Retina (tissue), 1 donor: ENCODE measurements at places on chromosomes 2 and 18.

GRCh38 chr2:230583581-230583980 lies 129.1 kb upstream of the CAB39 start:
- DNase-seq, result no peak

DNA sequence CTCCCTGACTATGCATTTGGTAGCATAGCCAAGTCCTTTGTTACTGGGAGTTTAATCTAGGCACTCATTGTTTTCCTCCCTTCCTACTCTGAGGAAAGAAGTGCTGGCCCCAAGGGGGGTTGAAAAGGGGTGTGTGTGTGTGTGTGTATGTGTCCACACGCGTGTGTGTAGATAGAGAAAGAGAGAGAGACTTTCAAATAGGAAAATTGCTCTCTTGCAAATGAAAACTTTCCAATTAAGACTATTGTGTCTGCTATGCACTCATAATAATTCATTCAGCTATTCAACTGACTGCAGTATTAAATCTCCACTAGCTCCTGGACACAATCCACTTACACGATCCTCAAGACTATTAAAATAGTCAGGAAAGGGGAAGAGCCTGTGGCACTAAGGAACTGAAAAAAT lies 92.9 kb upstream of the CSRNP3 start:
- peak; percentile 33 for DNase-seq

DNA sequence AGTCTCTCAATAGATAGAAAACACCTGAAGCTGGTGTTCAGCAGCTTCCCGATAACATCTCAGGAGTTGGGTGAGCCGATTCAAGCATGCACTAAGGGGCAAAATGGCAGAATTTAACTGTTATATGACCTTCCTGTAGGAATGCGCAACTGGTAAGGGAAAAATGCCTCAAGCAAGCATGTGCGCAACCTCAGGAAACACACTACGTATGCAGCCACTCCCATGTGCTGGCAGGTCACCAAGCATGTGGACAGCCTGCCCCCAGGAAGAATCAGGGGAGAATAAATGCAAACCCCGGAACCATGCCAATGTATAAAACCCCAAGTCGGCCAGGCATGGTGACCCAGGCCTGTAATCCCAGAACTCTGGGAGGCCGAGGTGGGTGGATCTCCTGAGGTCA lies 645.6 kb downstream of the NYAP2 start:
- DNase-seq, result no peak

- no peak for DNase-seq
These were observed 13.0 kb upstream of the RALB start for GRCh38 chr2:120239488-120240287.

DNA sequence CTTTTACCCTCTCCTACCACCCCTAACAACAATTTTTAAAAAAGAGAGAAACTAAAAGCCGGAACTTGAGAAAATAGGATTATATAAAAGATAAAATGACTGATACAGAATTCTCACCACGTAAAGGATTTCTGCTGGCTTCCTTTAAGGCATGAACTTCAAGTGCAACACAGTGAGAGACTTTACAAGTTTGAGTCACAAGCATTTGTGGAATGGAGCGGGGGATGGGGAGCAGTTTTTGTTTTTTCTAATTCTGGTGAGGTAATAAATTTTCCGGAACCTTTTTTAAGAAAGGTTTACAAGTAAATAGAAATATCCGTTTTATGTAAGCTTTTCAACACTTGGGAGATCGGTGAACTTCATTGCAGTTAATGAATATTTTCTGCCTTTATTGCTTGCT lies 1.8 kb upstream of the CDH2 start:
- DNase-seq, result no peak

DNA sequence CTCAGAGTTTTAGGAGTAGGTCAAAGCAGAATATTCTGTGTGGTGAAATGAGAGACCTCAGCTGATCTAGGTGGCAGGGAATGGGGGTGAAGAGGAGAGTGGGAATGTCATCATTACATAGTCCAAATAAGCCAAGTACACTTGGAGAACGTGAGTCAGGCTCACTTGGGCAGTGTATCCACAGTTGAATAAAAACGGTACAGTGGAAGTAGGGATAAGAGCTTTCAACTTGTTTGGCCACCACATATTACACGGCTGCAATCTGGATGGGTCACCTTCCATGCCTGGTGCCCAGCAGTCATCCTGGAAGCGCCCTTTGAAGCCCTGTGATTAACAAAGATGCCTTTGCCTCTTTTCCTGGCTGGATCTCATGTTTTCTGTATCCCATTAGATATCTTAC lies 28.6 kb downstream of the MIB1 start:
- DNase-seq, result no peak

DNA sequence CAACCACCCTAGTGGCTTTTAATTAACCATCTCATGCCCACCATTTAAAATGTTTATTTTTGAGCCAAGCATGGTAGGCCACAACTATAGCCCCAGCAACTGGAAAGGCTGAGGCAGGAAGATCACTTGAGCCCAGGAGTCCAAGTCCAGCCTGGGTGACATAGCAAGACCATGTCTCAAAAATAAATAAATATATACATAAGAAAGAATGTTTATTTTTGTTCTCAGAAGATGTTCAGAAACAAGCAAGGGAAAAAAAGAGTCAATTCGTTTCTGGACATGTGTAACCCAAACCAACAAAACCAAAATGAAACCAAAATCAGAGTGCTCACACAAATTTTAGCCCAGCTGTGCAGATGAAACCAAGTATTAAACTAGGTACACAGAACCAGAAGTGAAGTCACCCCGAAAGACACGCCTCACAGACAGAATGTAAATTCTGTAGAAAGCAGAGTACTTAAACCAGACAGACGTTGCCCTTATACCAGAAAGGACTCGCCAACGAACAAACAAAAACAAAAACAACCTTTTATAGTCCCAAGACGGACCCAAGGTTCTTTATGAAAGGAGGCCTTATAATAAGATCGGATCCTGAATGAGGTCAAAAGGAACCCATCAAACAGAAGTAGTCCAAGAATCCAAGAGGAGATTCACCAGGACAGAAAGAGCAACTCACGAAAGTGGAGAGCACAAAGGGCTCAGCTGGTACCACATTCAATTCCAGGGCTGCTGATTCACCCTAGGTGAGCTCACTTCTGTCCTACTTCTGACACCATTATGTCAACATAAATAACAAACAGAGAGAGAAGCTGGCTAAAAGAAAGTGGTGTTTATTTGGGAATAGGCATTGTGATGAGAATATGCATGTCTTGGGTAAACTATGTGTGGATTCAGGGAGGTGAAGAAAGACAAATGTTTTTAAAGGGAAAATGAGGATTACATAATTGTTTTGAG lies 31.8 kb upstream of the MTCL1 start:
- DNase-seq, result no peak

DNA sequence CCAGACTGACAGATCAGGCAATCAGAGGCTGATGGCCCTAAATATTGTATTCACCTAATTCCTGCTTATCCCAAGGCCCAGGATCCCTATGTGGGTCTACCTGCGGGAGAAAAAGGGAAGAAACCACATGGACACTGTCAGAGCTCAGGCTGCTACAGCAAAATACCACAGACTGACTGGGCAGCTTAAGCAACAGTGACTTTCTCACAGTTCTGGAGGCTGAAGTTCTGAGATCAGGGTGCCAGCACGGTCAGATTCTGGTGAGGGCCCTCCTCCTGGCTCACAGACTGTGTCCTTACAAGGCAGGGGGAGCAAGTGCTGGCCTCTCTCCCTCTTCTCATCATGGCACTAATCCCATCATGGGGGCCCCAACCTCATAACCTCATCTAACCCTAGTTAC lies 181.7 kb downstream of the TMEM163 start:
- DNase-seq, result no peak

DNA sequence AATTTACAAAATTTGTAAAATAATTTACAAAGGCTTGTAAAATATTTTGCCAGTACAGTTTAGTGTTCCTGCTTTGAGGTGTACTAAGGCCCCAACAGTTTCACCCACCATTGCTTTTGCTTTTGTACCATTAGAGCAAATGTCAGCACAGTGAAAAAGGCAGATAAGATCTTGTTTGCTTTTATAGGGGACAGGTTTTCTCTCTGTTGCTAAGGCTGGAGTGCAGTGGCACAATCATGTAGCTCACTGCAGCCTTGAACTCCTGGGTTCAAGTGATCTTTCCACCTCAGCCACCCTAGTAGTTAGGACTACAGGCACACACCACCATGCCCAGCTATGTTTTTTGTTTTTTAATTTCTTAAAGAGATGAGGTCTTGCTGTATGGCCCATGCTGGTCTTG lies 19.6 kb upstream of the NPC1 start:
- no peak for DNase-seq

DNA sequence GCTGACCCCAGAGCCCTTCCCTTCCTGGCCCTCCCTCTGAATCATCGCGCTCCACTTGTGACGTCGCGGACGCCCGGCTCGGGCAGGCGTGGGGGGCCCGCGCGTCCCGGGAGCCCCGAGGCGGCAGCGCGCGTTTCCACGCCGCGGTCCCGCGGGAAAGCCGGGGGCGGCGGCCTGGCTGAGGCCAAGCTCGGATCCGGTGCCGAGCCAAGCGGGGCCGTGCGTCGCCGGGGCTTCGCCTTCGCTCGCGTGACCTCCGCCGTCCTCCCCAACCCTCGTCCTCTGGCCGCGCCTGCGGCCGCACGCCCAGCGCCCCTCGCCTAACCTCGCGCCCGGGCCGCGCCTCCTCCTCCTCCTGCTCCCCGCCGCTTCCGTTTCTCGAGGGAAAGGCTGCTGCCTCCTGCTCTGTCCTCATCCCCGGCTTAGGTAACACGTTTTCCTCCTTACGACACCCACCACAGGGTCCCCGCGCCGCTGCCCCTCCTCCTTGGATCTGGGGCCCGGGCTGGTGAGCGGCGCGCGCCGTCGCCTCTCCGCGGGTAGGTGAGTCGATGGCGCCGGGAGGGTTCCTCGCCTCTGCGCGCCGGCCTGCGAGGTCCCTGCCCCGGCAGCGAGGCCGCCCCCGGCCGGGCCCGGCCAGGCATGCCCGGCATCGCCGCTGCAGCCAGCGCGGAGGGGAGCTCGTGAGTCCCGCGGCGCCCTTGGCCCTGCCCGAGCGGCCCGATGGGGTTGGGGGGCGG lies at the start of gene INPP1:
TSS of gene INPP1 (plus strand) at position 54 of the 740 bp plus-strand sequence. CDS start 16,514 bp downstream, outside the sequence.
- peak; percentile 84 for DNase-seq

- peak; percentile 94 for DNase-seq
These were observed 534 bp downstream of the KANSL1L start for GRCh38 chr2:210170446-210171303.

GRCh38 chr18:37313624-37314023 lies 252.0 kb downstream of the CELF4 start:
- DNase-seq, result no peak

GRCh38 chr2:176445956-176446355 lies 176.7 kb downstream of the MTX2 start:
- DNase-seq, result no peak

DNA sequence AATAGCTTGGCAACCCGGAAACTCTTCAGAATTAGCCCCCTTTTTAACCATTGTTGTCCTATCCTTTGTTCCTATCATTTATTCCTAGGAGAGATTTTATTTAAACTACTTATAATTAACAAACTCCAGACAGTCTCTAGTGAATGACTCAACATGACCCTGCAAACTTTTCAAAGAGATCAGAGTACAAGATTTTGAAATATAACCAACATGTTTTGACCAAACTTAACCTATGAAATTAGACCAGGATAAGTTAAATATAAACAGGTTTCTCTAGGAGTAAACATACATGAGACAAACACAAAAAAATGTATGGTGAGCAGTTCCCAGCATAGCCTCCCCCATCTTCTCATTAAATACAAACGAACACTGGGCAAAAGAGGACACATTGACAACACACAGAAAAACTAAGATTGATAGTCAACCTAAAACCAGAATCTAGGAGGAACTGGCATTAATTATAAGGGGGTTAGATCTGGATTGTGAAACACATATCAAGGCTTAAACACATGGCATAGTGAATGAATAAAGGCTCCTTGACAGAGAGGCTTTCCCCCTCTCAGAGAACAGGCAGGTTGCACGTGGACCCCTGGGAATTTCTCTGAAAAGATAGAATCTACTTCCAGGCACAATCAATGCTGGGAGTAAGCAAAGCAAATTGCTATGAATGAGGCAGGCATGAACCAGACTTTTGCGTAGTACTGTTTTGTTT lies 284.1 kb downstream of the IRS1 start:
- DNase-seq, result no peak

DNA sequence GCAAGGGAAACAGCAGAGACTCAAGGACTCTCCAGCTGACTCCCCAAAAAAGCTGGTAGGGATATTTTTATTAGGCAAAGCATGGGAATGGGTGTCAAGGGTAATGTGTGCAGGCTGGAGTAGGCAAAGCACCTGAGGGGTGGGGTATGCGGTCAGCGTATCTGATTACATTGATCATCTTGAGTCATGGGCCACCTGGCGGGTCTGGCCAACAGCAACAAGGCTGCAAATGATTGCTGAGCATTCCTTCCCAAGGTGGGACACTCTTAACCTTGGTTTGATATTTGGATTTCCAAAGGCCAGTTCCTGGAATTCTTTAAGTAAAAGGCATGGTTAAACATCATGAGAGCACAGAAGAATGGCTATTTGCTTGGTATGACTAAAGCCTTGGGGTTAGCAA lies 32.6 kb upstream of the CCBE1 start:
- no peak for DNase-seq

GRCh38 chr2:226888378-226888965 lies 52.6 kb downstream of the RHBDD1 start:
- no peak for DNase-seq

DNA sequence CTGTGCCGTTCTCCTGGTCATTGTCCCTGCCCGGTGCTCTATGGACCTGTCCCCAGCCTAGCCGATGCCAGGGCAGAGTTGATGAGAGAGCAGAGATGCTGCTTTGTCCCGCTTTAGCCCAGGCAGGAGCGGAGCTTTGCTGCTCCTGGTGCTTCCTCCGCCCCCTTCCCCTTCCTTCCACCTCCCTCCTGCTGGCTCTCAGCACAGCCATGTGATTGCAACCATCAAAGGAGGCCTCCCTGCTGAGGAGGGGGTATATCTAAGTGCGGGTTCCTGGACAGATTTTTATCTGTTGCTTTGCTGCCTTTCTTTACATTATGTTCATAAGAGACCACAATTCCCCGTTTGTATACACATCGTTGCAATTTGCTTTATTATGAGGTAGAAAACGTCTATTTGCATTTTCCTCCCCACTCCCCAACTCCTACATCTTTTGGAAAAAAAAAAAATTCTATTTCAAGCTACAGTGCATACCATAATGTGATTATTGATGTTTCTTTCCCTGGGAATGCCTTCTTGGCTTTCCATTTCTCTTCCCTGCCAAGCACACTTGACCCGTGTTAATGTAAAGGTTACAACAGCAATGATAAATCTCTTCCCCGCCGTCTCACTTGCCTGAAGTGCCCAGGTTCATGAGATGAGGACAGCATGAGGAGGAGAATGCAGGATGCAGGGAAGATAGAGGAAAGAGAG lies 25.4 kb downstream of the ALPK2 start:
- DNase-seq, result peak; percentile 60

DNA sequence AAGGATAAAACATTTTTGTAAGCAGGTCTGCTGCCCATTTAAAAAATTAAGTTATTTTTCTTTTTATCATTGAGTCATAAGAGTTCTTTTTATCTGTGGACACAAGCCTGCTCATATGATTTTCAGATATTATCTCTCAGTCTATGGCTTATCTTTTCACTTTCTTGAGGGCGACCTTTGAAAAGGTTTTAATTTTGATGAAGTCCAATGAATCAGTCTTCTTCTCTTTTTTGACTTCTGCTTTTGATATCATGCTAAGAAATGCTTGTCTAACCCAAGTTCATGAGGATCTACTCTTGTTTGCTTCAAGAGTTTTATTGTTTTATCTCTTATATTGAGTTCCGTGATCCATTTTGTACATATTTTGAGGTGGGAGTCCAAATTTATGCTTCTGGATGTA lies 36.5 kb downstream of the PSMD14 start:
- no peak for DNase-seq

- peak; percentile 76 for DNase-seq
These were observed 2.7 kb downstream of the SKOR2 start for GRCh38 chr18:47248604-47249313.
